CD4-positive, alpha-beta T cell treated with Interleukin-10 for 1 hour (primary cell): ENCODE measurements at places on chromosomes 2 and 18.

DNA sequence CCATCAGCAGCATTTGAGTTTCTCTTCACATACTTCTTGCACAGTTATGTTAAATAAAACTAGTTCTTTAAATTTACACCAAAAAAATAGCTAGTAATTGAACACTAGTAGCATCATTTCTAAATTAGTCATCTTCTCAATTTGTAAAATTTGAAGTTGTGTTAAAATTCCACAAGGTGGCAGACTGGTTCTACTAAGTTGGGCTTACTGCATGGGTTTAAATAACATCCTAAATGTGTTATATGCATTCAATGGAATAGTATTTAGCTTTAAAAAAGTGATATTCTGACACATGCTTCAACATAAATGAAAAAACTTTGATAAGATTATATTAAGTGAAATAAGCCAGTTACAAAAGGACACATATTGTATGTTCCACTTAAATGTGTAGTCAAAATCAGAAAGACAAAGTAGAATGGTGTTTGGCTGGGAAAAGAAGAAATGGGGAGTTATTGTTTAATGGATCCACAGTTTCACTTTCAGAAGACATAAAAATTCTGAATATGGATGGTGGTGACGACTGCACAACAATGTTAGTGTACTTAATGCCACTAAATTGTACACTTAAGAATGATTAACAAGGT, 28.7 kb upstream of the RPRD1A start:
- peak; percentile 60 for DNase-seq

DNA sequence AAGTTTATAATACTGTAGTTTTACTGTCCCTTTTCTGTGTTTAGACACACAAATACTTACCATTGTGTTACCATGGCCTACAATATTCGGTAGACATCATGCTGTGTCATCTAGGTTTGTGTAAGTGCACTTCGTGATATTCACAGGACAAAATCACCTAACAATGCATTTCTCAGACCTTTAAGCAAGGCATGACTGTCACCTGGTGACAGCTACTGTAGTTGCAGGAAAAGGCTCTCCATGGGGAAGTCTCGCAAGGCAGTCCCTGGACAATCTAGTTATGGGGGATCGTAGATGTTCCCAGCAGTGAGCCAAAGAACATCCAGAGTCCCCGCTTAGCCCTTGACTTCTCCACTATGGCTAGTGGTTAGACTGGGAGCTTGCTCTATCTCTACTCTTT, 73.1 kb downstream of the EIF2AK3 start:
- no peak for DNase-seq

- no peak for DNase-seq
Observed at GRCh38 chr2:151306621-151307020, 17.2 kb upstream of the NMI start.

GRCh38 chr18:74316257-74317170, 875 bp downstream of the C18orf63 start:
- no peak for DNase-seq

DNA sequence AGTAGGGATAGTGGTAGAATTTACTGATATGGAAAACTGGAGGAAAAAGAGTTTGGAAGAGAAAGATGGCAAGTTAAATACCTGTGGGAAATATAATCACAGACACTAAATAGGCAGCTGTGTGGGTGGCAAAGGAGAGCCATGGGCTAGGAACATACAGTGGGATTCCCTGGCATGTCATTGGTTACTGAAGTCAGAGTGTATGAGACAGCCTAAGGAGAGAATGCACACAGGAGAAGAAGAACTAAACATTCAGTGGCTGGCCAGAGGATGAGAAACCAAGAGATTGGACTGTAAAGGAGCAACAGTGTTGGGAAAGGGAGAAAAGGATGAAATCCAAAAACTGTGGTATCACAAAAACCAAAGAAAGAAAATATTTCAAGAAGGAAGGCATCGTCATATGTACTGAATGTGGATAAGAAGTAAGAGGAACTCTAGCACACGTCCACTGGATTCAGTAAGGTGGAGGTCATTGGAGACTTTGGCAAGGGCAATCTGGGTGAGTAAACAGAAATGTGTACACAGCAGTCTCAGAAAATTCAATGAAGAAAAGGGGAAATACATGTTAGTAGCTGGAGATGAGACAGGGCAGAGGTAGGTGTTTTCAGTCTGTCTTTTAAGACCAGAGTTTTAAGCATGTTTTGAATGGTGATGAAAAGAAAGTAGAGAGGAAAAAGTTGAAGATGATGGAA, 83.3 kb downstream of the SPIRE1 start:
- no peak for DNase-seq

DNA sequence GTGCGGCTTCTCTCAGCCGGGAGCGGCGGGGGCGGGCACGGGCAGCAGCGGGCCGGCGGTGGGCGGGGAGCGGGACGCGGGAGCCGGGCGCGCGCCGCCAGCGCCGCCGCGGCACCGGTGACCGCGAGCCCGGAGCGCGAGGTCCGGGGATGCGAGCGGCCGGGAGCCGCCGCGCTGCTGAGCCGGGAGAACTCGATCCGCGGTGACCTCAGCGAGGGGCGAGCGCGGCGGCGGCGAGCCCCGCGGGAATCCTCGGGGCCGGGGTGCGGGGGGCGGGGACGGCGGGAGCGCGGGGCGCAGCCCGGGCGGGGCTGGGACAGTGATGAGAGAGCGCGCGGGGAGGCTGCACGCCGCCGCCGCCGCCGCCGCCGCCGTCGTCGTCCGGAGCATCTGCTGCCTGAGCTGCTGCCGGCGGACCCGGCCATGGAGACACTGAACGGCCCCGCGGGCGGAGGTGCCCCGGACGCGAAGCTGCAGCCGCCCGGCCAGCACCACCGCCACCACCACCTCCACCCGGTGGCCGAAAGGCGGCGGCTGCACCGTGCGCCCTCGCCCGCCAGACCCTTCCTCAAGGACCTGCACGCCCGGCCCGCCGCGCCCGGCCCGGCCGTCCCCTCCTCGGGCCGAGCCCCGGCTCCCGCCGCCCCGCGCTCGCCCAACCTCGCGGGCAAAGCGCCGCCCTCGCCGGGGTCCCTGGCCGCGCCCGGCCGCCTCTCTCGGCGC, at the start of gene MTCL1:
TSS of gene MTCL1 (plus strand) at position 319 of the 723 bp plus-strand sequence. CDS start at position 424, 105 bp downstream.
- no peak for DNase-seq

DNA sequence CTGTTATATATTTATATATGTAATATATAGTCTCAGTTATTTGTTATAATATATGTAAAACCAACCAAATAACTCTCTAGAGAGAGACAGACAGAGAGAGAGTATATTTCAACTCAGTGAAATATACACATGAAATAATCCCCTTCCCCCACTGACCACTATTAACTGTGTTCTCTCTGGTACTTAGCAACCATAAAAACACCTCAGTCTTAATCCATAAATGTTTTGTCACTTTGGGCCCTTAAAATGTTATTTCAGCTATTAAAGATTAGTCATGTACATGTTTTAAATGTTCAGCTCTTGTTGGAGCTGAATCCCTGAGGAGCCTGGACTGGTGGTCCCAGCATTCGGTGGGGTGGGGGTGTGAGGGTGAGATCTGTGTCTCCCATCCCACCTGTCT, 122.2 kb upstream of the MAP3K20 start:
- no peak for DNase-seq

DNA sequence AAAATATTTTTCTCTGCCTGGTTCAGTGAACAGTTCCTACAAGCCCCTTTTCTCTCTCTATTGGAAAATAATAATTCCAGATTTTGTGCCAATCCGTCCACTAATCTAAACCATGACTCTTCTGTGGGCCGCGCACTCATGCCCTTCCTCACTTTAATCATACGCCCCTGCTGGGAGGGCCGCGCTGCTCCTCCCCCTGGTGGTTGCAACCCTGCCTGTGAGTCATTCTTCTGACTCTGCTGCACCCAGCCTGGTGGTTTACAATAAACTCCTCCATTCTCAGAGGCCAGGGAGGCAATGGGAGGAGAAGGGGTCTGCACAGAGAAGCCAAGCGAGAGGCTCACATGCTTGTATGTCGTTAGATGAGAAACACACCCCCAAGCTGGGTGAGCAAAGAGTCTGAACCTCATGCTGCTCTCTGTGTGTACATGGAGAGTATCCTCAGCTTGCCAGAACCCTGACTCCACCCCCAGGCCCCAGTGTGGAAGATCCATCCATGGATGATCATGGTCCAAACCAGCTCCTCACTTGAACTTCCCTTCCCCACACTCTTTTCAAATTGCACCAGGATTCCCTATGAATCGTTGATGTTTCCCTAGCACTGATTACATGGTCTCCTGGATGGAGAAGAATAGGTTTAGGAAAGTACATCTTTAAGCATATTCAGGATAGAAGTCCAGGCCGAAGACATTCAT, 228.9 kb downstream of the ANKRD30B start:
- DNase-seq, result no peak

- DNase-seq, result no peak
Observed at GRCh38 chr2:43481927-43482542, 113.8 kb downstream of the THADA start.

DNA sequence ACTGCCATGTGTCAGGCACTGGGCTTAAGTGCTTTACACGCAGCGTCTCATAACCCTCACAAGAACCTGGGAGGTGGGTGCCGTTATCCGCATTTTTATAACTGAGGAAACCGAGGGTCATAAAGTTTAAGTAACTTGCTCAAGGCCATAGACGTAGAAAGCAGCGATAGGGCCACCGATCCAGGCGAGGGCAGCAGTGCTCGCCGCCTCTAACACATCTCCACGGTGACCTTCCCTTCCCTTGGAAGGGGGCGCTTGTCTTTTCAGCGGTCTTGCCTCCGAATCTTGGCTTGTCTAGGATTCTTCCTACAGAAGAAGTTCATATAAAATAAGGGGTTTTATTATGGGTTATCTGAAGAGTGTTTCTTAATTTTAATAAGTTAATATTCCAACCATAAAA, 186.6 kb downstream of the GBX2 start:
- no peak for DNase-seq

GRCh38 chr2:239802185-239802649, 222.9 kb downstream of the NDUFA10 start:
- no peak for DNase-seq

DNA sequence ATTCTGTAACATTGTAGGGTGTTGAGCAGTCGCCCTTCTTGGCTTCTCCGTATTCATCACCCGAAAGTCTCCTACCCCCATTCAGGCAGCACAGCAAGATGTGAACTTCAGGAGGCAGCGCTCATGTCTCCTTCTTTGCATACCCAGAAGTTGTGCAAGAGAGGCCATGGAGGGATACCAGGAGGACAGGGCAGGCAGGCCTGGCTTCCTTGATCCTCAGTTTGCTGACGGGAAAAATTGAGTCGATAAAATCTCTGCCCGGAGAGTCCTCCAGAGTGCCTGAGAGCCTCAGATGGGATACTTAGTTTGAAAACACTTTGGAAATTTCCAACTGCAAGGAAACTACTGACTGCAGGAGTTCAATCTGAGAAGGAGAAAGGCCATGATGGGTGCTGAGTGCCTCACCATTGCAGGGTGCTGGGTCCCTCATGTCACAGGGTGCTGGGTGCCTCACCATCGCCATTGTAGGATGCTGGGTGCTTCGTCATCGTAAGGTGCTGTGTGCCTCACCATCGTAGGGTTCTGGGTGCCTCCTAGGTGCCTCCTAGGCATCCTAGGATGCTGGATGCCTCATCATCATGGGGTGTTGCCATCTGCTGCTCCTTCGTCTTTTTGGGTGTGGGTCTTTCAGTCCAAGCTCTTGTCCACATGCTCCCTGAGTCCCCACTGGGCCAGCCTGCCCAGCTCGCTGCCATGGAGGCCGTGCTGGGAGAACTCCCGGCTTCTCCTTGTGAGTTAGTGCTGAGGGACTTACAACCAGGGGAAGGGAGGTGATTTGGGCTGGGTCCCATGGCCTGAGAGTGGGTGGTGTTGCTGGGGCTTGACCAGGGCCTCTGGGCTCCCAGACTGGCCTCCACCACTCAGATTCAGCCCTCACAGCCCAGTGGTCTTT, 162.4 kb downstream of the DDX1 start:
- DNase-seq, result no peak

DNA sequence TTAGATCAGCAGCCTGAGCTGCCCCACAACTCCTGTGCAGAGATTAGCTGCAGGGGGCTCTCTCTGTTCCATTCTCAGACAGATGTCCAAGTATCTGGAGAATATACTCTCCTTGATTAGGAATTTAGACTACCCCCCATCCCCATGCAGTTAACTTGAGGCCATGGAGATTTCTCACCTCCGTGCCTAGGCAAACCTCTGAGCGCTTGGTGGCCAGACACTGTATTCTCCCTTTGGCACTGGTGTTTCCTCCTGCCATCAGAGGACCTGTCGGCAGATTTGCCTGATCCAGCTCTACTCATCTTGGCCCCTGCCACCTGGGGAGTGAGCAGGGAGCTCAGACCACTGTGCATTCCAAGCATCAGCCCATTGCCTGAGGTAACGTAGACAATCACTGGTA, 48.3 kb downstream of the ZNF804A start:
- DNase-seq, result no peak

GRCh38 chr2:15691586-15692310, 100.1 kb downstream of the DDX1 start:
- no peak for DNase-seq

DNA sequence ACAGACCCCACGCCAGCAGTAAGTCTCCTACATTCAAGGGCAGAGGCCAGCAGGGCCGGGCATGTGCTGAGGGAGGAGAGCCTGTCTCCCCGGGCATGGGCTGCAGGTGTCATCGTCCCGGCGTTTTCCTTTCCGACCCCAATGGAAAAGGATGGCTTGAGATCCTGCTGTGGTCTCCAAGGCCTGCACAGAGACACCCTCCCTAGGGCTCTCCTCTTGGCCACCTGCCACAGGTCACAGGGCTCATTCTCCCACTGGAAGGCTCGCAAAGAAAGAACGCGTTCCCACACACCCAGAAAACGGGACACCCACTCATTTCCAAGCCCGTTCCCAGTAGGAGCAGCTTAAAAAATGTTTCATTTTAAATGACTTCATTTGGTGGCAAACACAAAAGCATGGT, 41.0 kb downstream of the DIPK1C start:
- DNase-seq, result no peak

GRCh38 chr2:56086336-56086735, 97.5 kb upstream of the CCDC85A start:
- DNase-seq, result no peak

GRCh38 chr18:48164116-48164515, 233.7 kb upstream of the SMAD2 start:
- DNase-seq, result no peak

GRCh38 chr18:10973567-10974203, 175.7 kb downstream of the PIEZO2 start:
- no peak for DNase-seq

- DNase-seq, result no peak
Observed at GRCh38 chr18:66393463-66393862, 210.4 kb downstream of the CDH19 start.

DNA sequence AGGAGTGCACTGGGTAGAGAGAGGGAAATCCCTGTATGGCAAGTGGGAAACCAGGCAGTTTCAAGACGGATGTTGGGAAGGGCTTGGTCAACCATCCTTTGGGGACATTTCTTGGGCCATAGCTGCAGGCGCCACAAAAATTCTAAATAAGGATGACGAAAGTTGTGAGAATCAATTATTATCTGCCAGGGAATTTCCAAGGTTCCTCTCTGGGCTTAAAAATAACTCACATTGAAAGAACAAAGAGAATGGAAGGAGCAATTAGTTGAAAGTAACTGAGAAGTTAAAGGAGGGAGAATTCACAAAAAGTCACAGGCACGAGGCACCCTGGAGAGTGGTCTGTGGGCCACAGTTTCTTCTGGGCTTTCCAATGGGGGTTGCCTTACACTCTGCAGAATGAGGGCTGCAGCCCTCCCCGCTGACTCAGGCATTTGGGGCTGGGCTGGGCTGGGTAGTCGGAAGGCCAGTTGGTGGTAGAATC, 195.7 kb downstream of the SMAD7 start:
- DNase-seq, result no peak

- DNase-seq, result no peak
Observed at GRCh38 chr2:198913394-198914152, 544.2 kb downstream of the SATB2 start.
